ENCODE measurements at places on chromosomes 16 and 17.

DNA sequence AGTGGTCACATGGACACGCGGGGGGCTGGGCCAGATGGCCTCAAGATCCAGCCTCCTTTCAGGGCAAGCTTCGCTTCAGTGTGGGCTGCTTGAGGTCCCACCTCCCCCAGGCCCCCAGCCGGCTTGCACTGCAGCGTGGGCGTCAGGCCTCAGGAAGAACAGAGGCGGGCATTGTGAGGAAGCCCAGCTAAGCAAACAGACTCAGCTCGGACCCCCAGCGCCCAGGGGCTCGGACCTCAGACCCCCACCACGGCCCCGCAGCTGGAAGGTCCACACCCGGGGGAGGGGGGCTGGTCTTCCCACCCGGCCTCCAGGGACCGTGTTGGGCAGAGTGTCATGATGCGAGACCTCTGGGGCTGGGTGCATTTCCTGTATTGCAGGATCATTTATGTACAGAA is 24.7 kb upstream of the ZNF469 start:
- no peak for DNase-seq

DNA sequence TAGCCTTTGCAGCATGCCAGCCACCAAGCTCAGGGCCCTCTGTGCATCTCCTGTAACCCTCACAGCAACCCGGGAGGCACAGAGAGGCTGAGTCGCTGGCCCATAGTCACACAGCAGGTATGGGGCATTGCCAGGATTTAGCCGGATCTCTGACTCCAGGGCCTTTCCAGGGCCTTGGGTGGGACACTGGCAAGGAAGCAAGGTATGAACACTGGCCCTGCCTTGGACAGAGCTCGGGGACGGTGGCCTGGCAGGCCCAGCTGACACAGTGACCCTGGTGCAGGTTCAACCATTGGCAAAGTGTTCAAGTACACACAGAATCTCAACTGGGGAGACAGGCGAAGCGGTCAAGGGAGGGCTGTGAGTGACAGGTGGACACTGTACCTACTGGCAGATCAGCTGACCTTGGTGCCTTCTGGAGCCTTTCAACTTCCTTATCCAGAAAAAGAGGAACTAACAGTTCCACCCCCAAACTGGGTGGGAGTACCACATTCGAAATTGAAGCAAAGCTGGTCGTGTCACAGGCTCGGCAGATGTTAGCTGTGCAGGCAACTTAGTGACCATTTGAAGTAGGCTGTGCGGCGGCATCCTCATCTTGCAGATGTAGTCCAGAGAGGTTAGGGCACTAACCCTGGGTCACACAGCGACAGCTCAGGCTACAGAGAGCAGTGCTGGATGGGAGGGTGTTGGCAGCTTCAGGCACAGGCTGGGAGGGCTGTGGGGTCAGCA is 287.4 kb downstream of the SEC14L1 start:
- no peak for DNase-seq

GRCh38 chr17:65609286-65609685 is 47.8 kb upstream of the AXIN2 start:
- no peak for DNase-seq

DNA sequence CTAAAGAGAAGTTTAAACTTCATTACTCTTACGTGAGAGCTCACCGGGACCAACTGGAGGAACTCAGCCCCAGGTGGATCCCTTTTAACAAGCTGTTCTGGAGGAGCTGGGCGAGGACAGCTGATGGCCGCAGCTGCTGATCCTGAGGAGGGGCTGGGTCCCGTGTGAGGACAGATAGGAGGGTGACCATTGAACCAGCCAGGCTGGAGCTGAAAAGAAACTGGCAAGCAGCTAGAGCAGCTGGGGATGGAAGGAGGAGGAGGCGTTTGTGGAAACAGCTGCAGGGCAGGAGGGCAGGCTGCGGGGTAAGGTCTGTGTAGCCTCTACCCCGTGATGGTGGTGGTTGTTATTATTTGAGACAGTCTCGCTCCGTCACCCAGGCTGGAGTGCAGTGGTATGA is 119.5 kb downstream of the AATF start:
- DNase-seq = no peak

- DNase-seq = no peak
Observed at GRCh38 chr17:42639525-42640113, 19.5 kb upstream of the TUBG2 start.

DNA sequence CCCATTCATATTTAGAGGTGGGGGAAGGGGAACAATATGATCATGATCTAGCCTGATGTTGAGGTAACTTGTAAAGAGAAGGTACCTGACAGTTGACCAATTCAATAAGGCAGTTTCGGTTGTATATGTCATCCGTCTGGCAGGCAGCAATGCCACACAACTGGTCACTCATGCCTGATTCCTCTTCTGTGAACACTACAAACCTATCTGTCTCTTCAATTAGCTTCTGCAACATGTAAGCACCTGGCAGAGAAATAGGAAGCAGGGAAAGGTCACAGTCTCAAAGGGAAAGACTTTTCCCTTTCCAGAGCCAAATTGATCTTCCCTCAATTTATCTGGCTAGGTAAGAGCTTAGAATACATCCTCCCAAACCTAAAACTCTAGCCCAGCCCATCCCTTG is 10.2 kb upstream of the RSKR start:
- DNase-seq = no peak

DNA sequence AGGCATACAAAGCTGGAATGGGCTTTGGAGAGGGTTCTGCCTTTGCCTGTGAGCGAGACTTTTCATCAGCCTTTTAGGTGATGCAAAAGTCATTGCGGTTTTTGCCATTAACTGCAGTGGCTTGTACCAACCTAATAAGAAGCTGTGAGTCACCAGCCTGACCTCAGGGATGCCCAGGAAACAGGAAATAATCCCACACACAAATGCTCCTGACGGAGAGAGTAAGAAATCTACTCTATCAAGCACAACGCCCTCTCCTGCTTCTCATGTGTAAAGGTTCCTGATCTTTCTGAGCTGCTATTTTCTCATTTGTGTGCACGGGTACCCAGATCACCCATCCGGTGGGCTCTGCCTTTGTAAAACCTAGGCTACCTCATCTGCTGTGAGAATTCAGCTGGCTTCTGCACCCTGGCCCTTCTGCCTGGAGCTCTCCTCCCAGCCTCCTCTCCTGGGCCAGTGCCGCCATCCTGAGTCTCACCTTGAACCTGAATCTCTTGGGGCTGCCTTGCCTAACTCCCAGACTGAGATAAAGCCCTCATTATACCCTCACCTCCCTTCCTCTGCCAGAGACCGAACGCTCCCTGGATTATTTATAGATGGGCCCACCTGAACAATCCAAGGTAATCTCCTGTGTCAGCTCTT is 299.7 kb downstream of the C16orf95 start:
- peak; percentile 29 for DNase-seq

Measured in BJ (cell line).